ENCODE measurements at places on chromosomes 6 and 20.

- DNase-seq: peak; percentile 29
Observed at GRCh38 chr6:30357678-30358540, 13.0 kb downstream of the RPP21 start.

- peak; percentile 6 for DNase-seq
Observed at GRCh38 chr6:30169658-30170614, 6.6 kb downstream of the TRIM15 start.

DNA sequence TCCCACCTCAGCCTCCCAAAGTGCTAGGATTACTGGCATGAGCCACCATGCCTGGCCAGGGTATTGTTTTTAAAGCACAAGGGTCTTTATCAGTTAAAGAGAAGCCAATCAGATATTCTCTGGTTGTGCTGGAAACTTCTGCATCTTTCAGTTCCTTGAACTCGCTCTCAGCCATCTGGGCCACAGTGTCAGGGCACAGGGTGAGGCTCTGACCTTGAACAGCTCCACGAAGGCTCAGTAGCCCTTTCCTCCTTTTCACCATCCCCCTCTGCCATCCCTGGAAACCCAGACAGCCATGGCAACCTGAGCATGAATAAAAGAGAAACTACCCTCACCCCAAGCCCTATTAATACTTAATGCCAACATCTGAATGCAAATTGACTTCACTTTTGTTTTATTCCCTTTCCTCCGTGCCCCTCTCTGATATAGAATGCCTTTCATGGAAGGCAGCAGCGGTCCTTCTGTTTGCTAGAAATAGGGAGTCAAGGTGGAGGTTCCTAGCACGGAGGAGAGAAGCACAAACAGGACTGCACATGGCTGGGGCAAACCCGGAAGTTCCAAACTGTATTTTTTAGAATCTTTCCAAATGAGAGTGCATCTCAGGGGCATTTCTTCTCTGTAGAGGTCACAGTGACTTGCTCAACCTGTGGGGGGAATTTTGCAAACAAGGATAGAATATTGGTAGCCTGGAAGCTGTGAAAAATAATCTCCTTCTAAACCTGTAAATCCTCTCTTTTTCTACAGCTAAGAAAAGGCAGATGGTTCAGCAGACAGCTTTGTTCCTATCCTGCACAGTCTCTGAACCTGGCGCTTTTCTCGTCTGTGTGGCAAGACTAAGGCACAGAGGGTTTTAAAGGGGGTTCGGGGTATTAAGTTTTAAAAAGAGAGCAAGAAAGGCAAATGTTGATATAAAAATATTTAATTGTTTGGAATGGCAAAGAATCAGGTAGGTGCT is 176.4 kb upstream of the RREB1 start:
- DNase-seq: no peak

DNA sequence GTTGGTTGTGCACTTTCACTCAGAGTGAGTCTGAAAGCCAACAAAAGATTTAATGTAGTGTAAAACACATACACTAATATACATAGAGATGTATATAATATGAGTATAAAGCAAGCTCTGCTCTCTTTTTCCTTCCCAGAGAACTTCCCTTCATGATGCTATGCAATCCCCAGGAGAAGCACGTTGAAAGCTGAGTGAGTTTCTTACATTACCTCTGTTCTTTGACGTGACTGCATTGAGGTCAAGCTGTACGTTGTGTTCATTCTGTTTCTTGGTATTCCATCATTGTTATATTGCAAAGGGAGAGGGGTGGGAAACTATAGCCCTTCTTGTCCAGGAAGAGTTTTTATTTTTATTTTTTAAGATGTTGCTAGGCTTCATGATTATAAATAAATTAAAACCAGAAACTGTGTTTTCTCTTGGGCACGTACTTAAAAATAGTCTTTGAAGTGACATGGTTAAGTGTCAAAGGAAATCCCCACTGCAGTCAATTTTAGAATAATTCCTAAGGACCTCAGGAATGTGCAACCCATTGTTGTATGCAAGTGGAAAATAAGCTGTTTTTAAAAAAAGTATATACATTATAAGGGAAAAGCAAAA is 651.0 kb downstream of the CD109 start:
- no peak for DNase-seq

- DNase-seq: no peak
Observed at GRCh38 chr20:1563598-1563997, 6.1 kb upstream of the SIRPD start.

GRCh38 chr6:164130151-164130550 is 715.6 kb downstream of the QKI start:
- DNase-seq: no peak

DNA sequence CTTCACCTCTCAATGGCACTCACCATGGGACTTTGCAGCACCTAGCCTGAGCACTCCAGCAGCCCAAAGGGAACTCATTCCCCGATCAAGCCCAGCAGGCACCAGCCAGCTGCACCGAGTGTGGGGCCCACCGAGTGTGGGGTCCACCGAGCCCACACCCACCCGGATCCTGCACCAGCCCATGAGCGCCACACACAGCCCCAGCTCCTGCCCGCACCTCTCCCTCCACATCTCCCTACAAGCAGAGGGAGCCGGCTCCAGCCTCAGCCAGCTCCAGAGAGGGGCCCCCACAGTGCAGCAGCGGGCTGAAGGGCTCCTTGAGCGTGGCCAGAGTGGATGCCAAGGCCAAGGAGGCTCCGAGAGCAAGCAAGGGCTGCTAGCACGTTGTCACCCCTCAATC is 1182.4 kb downstream of the HACE1 start:
- DNase-seq: no peak

DNA sequence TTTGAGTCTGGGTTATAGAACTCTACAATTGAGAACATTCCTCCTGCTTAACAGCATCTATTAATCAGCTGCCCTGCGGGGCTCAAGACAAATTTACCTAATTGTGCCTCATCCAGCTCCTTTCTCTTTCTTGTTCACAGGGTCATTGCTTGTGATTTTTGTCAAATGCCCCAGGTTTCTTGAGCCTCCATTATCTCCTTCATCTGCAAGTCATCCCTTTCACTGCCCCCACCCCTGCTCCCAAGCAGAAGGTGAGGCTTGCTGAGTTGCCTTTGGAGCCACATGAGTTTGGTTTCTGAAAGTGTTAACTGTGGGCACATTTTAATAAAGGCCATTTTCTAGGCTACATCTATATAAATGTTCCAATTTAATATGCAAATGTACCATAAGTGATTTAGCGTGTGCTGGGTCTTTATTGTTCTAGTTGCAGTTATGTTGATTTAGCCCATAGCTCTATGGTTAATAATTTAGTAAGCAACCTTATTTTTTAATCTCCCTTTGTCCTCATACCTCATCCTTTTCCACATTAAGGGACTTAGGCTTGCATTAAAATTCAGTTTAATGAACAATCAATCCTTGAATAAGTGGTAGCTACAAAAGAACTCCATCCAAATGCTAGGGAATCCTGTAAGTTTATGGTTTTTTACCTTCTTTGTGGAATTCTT is 56.1 kb downstream of the VSTM2L start:
- DNase-seq: no peak

GRCh38 chr20:2707353-2708072 is 14.9 kb downstream of the EBF4 start:
- no peak for DNase-seq

- no peak for DNase-seq
Observed at GRCh38 chr6:19838442-19839236, 1.5 kb downstream of the ID4 start.

DNA sequence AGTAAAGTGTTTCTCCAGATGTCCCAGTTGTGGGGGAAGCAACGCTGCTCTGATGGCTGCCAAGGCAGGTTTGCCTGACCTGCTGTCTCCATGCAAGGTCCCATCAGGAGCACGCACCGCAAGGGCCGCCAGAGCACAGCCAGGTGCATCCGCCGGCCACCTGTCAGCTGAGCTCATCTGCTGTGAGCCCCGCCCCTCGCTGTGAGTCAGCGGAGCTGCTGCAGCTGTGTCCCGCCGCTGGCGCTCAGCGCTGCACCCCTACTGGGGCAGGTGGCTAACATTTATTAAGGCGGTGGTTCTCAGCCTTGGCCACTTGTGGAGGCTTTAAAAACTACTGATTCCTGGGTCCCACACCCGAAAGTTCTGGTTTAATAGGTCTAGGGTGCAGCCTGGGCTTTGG is 225.7 kb downstream of the UST start:
- DNase-seq: peak; percentile 62
